ENCODE measurements at places on chromosomes 1 and 21.

DNA sequence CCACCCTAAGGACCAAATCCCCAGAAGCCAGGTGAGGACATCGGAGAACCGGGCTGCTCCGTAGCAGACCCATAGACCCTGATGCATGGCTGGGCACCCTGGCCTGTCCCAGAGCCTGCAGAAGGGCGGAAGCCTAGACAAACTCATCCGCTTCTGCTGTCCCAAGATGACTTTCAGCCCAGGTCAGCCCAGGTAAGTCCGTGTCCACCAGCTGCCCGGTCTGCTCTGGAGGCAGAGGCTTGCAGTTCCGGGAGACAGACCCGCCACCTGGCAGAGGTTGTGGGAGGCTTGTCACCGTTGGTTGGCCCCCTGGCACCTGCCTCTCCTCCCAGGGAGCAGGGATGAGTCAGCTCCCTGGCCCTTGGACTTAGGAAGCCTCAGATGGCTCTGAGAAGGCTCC is 22.8 kb upstream of the POFUT2 start:
- DNase-seq = no peak

- DNase-seq = no peak
These were observed 31.7 kb upstream of the CD55 start for GRCh38 chr1:207289756-207290155.

DNA sequence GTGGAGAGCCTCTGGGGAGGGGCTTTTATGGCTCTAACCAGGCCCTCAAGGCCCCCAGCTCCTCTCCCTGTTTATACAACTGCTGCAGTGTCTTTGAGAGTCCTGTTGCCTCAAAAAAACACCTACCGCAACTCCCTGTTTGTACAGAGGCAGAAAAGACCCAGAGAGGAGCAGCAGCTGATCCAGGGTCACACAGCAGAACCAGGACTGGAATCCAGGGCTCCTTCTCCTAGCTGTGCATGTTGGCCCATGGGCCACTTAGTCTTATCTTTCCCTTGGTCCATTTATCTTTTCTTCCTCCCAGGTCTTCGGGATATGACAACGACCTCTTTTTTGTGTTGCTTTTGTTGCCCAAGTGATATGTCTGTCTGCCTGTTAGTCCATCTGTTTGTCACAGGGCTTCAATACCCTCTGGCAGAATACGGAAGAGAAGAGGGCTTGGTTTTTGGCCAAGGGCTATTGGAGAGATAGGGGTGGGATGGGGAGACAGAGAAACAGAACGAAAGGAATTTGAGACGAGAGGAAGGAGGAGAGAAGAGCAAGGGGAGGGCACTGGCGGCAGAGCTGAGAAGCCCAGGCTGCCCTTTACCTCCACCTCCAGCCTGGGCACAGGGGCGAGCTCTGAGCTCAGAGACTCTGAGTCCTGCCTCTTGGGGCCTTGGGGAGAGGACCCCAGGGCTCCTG is 33.5 kb upstream of the WASF2 start:
- no peak for DNase-seq

DNA sequence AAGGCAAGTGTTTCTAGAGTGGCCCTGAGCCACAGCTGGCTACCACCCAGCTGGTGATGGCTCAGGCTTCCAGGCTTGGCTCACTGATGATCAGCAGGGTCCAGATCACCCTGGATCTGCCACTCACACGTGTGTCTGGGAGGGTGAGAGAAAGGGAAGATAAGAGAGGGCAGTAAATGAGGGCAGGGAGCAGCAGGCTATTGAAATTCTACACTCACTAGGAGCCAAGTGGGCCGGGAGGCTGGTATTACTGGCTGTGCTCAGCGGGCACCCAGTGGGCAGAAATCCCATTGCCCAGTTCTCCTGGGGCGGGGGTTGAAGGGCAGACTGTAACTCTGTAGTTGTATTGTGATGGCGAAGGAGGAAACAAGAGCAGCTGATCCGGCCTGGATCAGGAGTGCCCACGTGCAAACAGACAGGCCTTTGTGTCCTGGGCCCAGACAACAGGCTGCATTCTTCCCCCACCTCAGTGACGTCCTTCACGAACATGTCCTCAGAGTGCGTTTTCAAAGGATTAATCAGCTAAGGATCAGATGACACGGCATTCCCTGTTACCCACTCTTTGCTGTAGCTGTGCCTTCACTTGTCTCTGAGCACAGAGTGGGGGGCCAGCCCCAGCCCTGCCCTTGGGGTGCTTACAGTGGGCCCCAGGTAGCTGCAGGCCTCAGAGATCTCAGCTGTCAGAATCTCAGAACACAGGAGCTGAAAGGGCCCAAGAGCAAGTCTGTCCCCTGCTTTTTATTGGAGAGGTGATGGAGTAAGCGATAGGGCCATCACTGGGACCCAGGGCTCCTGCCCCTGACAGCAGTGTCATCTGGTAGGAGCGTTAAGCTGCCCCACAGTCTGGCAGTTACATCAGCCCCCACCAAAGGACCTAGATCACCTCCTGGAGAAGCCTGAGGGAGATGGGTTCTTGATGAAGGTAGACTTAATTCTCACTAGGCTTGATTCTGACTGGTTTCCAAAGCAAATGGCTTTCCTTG is 60.5 kb downstream of the ATP1A1 start:
- no peak for DNase-seq

GRCh38 chr21:33403786-33404585 is 773 bp downstream of the IFNGR2 start:
- peak; percentile 54 for DNase-seq

- DNase-seq = peak; percentile 94
These were observed 1.1 kb downstream of the AGTRAP start for GRCh38 chr1:11736746-11737639.

DNA sequence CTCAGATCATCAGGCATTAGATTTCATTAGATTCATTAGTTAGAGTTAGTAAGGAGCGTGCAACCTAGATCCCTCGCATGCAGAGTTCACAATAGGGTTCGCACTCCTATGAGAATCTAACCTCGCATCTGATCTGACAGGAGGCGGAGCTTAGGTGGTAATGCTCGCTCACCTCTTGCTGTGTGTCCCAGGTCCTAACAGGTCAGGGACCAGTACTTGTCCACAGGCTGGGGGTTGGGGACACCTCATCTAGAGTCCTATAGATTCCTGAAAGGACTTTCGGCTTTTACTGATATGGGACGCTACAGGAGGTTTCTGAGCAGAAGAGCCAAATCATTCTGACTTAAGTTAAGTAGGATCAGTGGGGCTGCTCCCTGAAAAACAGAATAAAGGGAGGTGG is 91.4 kb downstream of the AKT3 start:
- no peak for DNase-seq

GRCh38 chr1:205095422-205095821 is 11.2 kb upstream of the TMEM81 start:
- DNase-seq = no peak

DNA sequence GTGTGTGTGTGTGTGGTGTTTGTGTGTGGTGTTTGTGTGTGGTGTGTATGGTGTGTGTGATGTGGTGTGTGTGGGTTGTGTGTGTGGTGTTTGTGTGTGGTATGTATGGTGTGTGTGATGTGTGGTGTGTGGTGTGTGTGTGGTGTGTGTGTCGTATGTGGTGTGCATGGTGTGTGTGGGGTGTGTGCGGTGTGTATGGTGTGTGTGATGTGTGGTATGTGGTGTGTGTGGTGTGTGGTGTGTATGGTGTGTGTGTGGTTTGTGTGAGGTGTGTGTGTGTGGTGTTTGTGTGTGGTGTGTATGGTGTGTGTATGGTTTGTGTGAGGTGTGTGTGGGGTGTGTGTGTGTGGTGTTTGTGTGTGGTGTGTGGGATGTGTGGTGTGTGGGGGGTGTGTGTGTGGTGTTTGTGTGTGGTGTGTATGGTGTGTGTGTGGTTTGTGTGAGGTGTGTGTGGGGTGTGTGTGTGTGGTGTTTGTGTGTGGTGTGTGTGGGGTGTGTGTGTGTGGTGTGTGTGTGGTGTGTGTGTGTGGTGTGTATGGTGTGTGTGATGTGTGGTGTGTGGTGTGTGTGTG is 106.2 kb upstream of the ADAR start:
- DNase-seq = no peak

GRCh38 chr1:199029855-199030254 is 391.0 kb downstream of the PTPRC start:
- no peak for DNase-seq

- no peak for DNase-seq
These were observed 7.1 kb upstream of the USF1 start for GRCh38 chr1:161052899-161053298.

- no peak for DNase-seq
These were observed 2.7 kb downstream of the DDX20 start for GRCh38 chr1:111758373-111758772.

DNA sequence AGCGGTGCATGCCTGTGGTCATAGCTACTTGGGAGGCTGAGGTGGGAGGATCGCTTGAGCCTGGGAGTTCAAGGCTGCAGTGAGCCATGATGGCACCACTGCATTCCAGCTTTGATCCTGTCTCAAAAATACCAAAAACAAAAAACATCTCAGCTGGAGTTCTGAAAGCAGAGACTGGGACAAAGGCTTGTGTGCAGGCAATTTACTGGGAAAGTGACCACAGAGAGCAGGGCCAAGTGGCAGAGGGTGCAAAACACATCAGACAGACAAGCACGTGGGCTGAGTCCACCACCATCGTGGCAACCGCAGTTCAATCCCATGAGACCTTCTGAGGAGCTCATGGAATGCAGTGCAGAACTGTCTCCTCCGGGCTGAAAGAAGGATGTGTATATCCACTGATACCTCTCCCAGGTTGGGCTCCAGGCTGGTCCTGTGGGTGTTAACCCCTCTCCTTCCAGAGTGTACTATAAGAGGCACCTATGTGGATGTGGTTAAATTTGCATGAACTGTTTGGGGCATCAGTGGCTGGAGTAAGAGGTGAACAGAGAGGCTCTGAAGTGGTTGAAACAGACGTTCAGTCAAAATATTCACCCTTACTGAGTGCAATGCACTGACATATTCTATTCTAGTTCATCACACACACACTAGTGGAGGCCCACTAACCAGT is 10.8 kb downstream of the PIGP start:
- no peak for DNase-seq

DNA sequence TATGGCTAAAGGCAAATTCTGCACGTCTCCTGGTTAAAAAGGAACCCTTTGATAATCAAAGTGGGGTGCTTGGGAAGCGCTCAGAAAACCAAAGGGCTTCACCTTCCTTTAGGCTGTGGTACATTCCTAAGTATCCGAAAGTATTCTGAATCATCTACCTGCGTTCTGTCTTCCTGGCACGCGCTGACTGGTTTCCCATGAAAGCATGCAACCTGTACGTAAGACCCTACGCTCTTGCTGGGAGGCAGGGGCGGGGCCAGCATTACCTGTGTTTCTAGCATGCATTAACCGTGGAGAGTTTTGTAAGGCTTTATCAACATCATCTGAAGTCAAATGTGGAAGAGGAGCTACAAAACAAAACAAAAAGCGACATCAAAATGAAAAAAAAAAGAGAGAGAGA is 96.0 kb downstream of the ERG start:
- no peak for DNase-seq

DNA sequence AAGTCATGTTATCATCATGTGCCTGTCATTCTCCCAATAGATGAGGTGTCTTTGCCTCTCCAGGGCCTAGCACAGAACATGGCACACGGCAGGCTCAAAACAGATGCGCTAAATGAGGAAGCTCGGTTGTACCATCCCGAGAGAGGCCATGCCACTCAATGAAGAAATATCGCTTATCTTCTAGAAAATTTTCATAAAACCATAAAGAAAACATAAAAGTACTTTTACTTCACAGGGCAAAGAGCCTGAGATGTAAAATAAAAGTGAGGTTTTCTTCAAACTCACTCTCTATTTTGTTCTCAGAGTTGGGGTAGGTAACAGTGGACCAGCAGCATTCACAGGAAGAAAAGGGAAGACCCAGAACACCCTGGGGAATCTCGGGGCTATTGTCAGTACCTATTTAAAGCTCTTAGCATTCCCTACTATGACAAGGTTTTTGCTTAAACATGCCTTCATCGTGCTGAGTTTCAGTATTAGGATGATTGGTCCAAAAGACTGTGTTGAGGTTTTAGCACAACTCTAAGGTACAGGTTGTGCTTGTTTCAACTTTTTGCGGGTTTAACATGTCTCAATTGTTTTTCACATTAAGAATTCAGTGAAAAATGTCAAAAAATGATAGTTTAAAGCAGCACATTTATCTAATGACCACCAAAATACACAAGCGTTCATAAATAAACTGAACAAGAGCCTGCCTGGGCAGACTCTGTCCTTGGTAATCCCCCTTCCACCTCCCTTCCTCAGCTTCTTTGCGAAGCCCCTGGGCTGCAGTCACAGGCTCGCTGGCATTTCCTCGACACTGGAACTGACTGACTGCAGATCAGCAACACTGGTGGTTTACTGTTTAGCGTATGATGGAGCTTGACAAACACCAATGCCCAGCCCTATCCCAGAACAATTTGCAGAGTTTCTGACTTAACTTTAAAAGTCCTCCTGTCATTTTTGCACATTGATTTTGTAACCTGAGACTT is 55.6 kb downstream of the COQ8A start:
- DNase-seq = no peak

DNA sequence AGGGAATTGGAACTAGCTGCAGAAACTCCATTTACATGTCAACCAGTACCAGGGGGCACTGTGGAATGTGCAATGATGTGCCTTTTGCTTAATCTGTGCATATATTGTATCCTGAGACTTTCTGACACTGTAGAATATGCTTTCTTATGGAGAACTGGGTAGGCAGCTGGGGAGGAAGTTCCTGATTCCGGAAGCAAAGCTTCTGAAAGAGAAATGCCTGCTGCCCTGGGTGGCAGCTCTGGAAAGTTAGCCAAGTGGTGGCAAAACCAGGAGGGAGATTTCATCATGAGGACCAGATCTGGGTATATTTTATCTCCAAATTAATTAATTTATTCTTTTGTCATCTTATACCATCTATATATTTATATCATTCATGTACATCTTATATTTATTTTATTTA is 116.7 kb downstream of the XCL2 start:
- peak; percentile 5 for DNase-seq

DNA sequence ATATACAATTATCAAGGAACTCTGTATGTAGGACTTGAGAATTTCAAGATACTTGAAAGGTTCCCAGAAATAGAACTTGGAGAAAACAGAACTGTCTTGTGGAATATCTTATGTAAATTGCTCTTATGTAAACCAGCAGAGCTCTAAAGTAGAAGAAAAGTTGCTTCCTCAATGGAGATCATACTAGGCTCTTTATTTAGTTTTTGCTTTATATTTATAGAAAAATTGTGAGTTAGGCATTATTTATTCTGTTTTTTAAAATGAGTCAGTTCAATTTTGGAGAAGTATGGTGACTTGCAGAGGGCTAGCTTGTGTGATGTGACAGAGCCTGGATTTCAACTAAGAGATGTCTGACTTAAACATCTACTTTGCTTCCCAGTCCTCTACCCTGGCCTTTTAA is 40.4 kb downstream of the ATP6V1G3 start:
- DNase-seq = no peak

DNA sequence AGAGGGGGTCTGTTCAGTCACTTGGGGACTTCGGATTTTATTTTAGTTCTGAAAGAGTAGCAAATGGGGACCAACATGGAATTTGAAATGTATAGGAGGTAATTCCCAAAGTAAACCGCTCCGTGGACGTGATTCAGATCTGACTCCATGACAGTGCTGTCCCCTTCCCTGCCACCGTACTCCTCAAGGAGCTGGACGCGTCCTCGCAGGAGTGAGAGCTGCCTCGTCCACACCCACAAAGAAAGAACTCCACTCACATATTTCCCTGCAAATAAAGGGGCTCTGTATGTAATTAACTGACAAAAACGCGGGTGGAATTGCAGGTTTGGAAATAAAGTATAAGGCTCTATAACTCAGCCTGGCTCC is 183.6 kb downstream of the ETS2 start:
- DNase-seq = no peak
